ENCODE measurements at places on chromosomes 1 and 21.

GRCh38 chr21:19261731-19262376 is 858.3 kb upstream of the TMPRSS15 start:
- DNase-seq, result no peak

- no peak for DNase-seq
Measured at GRCh38 chr1:244241438-244241837, 190.4 kb downstream of the ZBTB18 start.

- no peak for DNase-seq
Measured at GRCh38 chr1:181849071-181849470, 212.4 kb downstream of the ZNF648 start.

DNA sequence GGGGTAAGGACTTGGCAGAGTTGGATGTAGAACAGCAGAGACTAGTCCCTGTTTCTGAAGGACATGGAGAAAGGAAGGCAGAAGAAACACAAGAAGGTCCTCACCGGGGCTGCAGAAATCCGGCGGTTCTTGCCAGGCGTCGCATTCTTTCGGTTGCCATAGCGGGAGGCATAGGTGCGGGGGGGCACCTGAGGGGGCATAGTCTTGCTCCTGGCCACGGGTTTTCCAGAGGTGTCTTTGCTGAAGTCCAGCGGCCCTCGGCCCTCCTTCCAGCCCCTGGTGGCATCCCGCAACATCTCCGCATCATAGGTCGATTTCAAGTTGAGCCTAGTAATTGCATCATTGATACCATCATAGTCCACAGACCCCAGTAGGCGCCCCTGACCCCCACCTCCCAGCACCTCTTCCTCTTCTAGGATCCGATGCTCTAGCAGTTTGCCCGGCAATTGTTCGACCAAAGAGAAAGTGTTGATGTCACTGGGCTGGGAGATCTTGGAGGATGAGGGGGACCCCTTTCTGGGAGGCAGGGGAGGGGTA is 25.8 kb downstream of the PIK3C2B start:
- DNase-seq, result no peak

- no peak for DNase-seq
Measured at GRCh38 chr1:4557949-4558348, 96.5 kb upstream of the AJAP1 start.

DNA sequence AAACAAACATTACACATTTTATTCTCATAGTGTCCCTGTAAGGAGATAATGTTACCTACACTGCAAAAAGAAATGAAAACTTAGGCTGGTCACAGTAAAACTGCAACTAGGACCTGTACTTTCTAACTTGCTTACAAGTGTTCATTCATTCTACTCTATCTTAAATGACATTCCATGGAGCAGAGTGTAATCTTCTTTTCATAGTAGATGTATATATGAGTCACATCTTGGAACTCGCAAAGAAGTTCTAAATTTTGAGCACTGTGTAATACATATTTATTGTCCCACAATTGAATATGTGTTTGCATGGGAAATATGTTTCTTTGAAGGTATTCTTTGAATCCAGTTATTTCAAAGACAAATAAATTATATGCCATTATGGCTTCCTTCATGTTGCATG is 1258.5 kb upstream of the ADGRL2 start:
- DNase-seq, result no peak

GRCh38 chr1:193486671-193487229 is 300.3 kb upstream of the B3GALT2 start:
- no peak for DNase-seq

DNA sequence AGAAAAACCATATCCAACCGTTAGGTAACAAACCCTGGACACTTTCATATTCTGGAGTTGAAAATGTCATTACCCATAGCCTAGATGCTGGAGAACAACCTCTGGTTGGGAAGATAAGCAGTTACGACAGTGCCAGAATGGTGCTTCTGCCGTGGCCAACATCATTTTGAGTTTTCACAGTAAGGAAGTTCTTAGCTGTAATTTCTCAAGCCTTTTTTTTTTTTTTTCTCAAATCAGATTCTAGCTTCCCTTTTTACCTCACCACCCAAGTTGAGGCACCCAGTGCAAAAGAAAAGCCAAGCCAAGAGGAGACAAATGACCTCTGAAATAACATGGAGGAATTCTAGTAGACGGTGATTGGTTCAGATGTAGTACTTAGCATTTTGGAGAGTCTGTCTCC is 21.8 kb downstream of the PPT1 start:
- no peak for DNase-seq

GRCh38 chr1:111856411-111857185 is 100.9 kb downstream of the DDX20 start:
- no peak for DNase-seq

GRCh38 chr1:94738371-94738770 is 81.8 kb upstream of the SLC44A3 start:
- DNase-seq, result no peak

DNA sequence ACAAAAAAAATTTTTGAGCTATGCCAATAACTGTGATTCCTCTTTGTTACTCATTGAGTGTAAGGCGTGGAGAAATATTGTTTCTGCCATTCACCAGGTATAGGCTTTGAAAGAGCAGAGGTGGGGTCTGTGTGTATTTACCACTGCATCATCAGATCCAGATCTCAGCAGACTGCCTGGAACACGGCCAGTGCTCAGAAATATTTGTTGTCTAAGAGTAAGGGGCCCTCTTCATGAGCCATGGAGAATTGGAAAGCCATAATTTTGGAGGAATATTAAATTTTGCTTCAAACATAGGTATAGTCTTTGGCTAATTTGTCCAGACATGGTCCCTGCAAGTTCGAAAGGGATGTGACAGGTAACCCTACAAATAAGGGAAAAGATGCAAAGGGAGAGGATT is 231.3 kb upstream of the IRF2BP2 start:
- no peak for DNase-seq

- DNase-seq, result no peak
Measured at GRCh38 chr1:1602968-1603506, 3.1 kb upstream of the FNDC10 start.

DNA sequence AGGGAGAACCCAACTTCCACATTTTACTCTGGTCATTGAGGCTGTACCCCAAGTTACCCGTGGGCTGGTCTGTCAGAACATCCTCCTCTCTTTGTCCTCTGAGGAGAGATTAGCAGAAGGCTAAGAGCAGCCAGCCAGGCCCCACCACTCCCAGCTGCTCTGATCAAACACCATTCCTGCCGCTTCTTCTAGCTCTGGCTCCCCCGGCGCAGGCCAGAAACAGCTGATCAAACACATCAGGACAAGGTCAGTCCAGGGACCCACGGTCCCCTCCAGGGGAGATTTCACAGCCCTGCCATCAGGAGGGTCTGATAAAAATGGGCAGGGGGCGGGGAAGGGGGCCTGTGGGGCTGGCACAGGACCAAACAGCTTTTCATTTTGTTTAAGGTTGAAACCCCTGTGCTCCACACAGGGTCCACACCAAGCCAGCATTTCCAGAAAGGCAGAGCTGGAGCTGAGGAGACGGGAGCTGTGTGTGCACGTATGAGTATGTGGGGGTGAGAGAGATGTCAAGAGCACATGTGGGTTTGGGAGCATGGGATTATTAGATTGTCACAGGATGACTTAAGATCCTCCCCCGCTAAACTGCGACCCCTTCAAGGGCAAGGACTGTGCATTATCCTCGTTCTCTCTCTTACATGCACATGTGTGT is 29.9 kb upstream of the EPHA8 start:
- no peak for DNase-seq

DNA sequence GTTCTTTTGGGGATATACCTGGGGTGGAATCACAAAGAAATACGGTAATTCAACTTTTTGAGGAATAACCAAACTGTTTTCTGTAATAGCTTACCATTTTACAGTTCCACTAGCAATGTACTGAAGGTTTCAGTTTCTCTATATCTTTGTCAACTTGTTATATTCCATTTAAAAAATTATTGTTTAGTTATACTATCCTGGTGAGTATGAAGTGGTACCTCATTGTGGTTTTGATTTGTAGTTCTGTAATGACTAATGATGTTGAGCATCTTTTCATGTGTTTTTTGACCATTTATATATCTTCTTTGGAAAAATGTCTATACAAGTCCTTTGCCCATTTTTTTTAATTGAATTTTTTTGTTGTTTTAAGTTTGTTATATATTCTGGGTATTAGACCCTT is 39.4 kb downstream of the MAST2 start:
- no peak for DNase-seq

DNA sequence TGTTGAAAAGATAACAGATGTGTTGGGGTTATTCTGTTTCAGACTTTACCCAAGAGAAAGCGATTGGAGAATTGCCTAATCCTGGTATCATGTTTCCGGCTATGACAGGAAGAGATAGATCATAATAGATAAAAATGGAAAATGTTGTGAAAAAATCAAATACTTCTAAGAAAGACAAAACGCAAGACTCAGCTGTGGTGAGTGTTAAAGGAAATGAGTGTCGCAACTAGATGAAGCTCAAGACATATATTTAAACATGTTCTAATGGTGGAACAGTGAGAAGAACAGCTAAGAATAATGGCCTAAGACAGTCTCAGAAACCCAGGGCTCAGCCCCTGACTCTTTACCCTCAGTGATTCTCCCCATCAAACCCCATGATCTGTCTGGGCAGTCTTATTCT is 426.7 kb upstream of the RUNX1 start:
- DNase-seq, result no peak

GRCh38 chr1:53526451-53527101 is 67.4 kb downstream of the DMRTB1 start:
- DNase-seq, result peak; percentile 78

DNA sequence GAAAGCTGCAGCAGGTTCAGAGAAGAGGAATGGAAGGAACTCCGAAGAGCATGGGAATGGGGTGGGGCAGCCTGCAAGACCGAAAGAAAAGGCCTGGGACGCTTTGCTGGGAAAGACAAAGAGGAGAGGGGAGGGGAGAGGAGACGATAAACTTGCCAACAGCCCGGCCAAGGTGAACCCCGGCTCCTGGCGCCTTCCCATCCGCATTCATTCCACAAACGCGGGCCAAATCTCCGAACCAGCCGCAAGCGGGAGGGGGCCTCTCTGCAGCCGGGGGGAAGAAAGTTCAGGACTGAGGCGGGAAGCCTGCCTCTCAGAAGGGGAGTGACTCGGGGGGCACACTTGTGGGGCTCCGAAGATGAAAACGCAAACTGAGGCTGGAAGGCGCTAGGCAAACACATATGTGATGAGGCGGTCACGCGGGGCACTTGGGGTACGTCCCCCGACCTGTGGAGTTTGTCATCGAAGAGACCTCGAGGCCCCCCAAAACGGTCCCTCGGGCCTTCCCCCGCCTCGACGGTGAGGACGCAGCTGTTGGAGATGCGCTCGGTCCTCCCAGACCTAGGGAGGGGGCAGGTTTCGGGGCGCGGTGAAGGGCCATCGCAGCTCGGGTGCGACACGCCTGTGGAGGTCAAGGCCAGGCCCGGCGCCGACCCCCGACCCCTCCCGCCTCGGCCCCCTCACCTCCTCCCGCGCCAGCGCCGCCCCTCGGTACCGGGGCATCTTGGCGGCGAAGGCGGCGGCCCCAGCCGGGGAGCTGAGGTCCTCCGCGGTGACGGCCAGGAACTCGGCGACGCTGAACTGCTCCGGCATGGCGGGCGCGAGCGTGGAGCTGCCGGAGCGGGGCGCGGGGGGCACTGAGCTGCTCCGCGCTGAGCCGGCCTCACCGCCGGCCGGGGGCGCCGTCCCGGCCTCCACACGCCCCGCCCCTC is at the start of gene ASAP3:
Gene ASAP3 (minus strand): TSS at position 859 of the 932 bp plus-strand sequence. CDS start 46 bp downstream, at position 813.
- no peak for DNase-seq

GRCh38 chr1:207459008-207459407 is 4.9 kb downstream of the CR2 start:
- no peak for DNase-seq

DNA sequence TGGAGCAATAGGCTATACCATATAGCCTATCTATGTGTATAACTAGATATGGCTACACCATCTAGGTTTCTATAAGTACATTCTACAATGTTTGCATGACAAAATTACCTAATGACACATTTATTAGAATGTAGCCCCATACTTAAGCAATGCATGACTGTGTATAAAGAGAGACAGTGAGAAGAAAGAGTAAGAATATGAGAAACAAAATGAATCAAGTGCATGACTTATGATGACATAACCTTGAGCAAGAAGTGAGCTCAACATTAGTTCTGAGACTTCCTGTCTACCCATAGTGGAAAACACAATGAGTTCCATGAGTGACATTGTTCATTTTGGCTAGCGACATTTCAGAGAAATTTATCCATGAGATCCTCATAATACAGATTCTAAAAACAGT is 10.1 kb downstream of the SLC44A5 start:
- no peak for DNase-seq

- peak; percentile 81 for DNase-seq
Measured at GRCh38 chr1:27862671-27863537, 9.4 kb upstream of the THEMIS2 start.

DNA sequence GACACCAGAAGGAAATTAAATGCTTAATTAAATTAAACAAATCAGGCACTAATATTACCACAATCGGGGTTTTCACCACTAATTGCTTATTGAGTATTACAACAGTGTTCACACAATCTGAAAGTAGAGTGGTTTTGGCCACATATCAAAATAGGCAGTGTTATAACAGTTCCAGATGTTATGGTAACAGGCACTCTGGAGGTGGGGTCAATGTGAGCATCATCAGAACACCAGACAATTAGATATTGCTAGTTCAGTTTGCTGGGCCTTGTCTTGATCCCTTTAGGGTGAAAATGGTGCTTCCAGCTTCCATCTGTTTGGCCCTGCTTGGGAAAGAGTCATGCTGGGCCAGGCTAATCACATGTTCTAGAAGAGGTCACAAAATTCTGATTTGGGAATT is 14.5 kb upstream of the DDAH1 start:
- DNase-seq, result no peak

GRCh38 chr1:119010201-119010600 is 22.1 kb upstream of the TBX15 start:
- no peak for DNase-seq

- DNase-seq, result no peak
Measured at GRCh38 chr1:20847611-20848080, 60.5 kb upstream of the HP1BP3 start.

DNA sequence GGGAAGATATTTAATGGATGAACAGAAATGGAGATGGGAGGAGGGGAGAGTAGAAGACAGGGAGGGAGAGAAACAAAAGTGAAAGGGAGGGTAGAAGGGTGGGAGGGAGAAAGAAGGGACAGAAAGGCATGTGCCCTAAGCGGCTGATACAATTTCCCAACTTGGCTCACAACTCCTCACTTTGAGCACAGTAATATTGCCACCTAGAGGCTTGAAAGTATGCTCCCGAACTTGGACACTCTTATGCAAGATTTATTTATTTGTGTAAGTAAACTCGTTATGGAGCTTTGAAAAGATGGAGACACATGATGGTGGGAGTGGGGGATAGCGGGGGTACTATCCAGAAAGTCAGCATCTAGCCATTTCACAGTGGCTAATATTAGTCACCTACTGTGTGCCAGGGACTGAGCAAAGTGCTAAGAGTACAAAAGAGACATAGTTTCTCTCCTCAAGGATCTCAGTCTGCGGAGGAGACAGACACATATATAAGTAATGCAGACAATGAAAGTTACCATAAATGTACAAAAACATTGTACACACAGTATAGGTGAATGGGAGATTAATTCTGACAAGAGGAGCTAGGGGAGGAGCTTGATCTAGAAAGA is 189.7 kb downstream of the SEC16B start:
- DNase-seq, result no peak

All from brain pericyte (primary cell).